ENCODE measurements at places on chromosomes 1 and 21. TPM values are rescaled to one million over a fixed set of nuclear protein-coding genes. Genes with fewer than 3 reads are reported as not detected.

DNA sequence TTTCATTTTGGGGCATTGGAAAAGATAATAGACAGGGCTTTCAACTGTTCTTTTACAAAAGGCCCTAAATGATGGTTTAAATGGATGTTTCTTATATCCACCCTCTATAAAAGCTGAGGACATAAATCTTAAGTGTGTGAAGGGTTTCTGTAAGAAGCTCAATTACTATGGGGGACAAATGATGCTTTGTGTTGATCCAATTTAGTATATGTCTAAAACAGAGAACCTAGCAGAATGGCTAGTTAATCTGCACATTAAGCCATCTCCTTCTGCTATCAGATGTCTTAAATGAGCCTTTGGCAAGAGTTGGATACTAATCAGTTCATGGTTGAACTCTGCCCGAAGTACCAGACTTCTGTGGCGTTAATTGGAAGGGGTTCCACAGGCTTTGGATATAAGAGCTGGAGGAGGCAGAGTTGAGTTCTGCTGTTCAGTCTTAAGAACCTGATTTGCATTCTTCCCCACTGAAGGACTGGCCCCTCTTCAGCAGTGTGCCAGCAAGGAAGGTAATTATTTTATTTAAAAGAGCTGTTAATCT, 43.1 kb downstream of the PTGFRN start:
- DNase-seq = no peak

- DNase-seq = no peak
Measured at GRCh38 chr21:44054710-44055109, 42.6 kb downstream of the TRAPPC10 start.

DNA sequence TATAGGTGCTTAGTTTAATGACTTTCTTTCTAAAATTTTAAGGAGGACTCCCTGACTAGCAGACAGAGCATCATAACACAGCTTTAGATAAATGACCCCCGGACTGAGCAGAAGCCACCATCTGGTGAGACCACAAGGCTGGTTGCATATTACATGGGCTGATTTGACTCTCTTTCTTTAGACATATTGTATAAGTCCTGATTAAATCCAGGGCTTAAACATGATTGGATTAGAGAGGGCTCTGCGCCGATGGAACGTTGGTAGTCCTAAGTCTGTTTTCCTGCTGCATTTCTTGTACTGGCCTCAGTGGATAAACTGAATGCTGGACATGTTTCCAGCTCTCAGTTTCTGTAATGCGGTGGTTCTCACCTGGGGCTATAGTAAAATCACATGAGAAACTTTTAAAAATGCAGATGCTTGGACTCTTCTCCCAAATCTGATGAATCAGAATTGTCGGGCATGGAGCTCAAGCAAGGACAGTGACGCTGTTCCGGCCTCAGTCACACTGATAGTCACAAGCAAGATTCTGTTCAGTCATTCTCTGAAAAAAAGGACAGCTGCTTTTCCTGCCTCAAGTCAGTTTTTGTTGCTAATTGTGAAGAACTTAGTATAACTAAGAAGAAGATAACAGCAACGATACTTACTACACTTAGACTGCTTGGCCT, 16.6 kb downstream of the DDI2 start:
- no peak for DNase-seq

Gene ANKRD34A
- total RNA-seq = 0.56 TPM

DNA sequence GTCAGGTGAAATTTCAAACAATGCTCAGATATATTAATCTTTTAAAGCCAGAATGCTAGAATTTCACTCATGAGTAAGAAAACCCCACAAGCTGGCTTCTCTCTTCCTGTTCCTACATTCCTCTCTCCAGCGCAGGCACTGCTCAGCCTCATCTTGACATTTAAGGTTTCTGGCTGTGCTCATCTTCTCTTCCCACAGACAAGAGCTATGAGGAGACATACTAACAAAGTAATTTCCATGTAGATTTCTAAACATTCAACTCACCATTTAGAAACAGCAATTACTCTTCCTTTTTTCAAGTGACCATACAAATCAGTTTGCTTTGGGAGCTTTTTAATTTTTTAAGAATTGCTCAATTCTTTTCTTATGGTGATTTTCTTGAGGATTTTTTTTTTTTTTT, 7.8 kb upstream of the LRRC8D start:
- no peak for DNase-seq

DNA sequence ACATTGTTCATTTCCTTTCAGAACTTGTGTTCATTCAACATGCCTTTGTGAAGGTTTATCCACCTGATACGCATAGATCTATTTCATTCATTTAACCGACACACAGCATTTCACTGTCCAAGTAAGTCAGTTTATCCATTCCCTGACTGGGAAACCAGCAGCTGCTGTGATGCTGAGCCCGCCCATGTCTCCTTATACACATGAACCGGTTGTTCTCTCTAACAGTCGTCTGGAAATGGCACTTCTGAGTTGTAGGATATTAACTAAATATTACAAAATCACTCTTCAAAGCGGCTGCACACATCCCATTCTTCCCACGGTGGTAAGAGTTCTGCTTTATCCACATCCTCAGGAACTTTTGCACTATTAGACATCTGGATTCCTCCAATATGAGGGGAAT, 71.1 kb downstream of the NPHP4 start:
- DNase-seq = no peak

Gene AIRE
- not detected for total RNA-seq

Gene SKI
- 42.9 TPM for total RNA-seq
